Smooth muscle cell of the brain vasculature (primary cell): ENCODE measurements at places on chromosomes 4 and X.

DNA sequence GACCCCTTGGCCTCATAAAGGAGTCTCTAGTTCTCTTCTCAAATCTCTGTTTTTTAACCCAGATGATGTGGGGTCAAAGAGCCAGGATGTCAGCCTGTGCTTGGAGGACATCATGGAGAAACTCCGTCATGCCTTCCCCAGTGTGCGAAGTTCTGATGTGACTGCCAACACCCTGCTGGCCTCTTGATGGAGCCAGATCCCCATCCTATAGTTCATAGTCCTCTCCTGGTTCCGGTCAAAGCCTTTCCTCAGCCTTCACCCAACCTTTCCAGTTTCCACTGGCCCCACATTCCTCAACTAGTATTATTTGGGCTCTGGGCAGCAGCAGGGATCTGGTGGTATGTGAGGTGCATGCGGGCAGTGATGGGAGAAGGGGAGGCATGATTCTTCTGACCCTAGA is 30.7 kb downstream of the TAF7L start:
- no peak for DNase-seq

DNA sequence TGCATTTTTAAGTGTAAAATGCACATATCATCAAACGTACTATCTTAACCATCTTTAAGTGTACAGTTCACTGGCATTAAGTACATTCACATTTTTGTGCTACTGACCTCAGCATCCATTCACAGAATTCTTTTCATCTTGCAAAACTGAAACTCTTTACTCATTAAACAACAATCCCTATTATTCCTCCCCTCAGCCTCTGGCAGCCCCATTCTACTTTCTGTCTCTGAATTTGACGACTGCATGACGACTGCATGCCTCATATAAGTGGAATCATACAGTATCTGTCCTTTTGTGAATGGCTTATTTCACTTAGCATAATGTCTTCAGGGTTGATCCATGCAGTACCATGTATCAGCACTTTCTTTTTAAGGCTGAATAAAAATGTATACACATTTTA is 38.7 kb downstream of the CNKSR2 start:
- no peak for DNase-seq

- DNase-seq: no peak
Observed at GRCh38 chr4:146143888-146144287, 31.6 kb upstream of the LSM6 start.

DNA sequence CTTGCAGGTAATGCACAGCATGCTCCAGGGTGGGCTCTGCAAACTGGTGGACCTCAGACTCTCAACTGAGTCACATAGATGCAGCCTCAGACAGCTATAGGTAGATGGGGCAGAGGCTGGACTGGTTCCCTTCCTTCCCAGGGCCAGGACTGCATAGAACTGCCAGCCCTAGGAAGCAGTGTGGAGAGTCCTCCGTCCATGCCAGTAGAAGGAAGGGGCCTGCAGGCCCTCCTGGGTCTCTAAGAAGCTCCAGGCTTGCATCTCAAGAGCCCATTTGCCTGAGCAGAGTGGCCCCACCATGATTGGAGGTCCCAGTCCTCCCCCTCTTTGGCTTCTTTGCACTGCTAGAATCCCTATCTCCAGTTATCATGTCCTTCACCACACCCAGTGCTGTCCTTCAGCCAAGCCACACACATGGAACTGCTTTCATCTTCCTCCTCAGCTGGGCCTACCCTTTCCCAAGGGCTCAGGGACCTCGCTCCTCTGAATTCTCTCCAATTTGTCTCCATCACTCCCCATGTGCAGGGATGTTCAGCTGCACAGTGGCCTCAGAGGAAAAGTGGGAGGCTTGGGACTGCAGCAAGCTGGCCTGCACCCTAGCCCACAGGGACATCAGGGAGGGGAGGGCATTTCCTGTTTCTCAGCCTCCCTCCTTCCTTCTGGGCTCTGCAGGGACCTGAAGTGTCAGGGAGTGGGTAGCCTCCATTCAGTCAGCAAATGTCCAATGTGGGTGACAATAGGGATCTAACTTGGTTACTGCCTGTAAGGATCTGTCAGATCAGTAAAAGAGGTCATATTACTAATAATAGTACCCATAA is 146.0 kb downstream of the PJA1 start:
- no peak for DNase-seq

GRCh38 chr4:185796176-185796575 is 15.8 kb downstream of the SORBS2 start:
- no peak for DNase-seq

DNA sequence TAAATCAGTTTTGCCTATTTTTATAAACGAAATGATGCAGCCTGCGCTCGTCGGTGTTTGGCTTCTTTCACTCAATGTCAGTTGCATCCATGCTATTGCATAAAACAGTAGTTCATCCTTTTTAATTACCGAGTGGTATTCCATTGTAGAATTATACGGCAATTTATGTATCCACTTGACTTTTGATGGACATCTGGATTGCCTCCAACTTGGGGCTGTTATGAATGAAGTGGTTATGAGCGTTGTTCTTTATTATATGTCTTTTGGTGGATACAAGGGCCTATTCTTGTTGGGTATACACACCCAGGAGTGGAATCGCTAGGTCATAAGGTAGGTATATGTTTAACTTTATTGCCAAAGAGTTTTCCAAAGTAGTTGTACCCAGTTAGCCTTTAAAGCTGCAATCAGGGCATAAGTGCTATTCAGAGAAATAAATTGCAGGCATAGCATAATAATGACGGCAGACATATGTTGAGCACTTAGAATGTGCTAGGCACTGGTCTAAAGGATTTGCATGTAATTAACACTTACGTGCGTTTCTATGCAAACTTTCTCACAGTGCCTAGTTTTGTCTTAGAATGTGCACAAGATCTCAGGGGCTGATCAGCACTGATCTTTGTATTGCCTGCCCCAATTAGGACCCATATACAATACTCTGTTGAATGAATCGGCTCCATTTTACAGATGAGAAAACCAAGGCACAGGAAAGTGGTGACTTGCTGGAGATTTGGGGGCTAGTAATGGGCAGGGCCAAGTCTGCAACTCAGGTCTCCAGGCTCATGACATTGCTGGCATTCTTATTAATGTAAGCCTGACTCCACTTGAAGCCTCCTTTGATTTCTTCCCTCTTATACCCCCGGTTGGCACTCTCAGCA is 407.0 kb downstream of the BCOR start:
- no peak for DNase-seq

GRCh38 chrX:24566240-24566639 is 80.9 kb downstream of the PCYT1B start:
- no peak for DNase-seq

- peak; percentile 29 for DNase-seq
Observed at GRCh38 chr4:26459054-26459755, 31.1 kb downstream of the CCKAR start.

DNA sequence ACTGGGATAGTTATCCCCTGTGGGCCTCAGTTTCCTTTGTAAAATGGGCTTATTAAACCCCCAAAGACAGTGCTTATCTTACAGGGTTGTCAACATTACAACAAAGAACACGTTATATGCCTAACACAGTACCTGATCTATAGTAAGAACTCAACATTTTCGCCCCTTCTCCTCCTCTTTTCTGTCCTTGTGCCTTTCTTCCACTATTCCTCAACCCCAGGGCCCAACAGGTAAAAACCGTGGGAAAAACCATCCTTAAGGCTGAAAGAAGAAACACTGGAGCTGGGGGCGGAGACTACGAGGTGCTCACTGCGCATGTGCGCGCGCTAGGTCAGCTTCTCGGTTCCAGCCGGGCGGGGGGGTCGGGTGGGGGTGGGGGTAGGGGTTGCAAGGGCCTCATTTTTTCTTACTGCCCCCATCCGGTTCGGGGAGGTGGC is 426 bp upstream of the XIAP start:
- DNase-seq: no peak

GRCh38 chrX:12721042-12721441 is 70.2 kb upstream of the PRPS2 start:
- no peak for DNase-seq

GRCh38 chrX:63664083-63664482 is 120.9 kb downstream of the ARHGEF9 start:
- no peak for DNase-seq

DNA sequence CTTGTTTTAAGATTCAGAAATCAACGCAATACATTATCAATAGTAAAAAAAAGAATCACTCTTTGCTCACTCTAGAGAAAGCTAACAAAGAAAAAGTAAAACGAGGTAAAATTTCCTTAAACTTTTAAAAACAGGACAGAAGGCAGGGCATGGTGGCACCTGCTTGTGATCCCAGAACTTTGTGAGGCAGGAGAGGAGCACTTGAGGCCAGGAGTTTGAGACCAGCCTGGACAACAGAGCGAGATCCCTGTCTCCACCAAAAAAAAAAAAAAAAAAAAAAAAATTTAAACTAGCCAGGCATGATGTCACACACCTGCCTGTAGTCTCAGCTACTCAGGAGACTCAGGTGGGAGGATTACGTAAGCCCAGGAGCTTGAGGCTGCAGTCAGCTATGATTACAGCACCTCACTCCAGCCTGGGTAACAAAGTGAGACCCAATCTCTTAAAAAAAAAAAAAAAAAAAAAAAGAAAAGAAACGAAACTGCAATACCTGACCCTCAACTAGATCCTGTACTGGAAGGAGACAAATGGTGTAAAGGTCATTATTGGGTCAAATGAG is 3.5 kb downstream of the CCNI start:
- DNase-seq: no peak

DNA sequence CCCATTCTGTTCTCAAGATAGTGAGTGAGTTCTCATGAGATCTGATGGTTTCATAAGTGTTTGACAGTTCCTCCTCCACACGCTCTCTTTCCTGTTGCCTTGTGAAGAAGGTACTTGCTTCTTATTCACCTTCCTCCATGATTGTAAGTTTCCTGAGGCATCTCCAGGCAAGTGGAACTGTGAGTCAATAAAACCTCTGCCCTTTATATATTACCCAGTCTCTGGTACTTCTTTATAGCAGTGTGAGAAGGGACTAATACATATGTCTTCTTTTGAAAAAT is 58.4 kb downstream of the CFAP299 start:
- no peak for DNase-seq

GRCh38 chrX:2870650-2871049 is 41.9 kb downstream of the GYG2 start:
- DNase-seq: no peak

GRCh38 chr4:159884989-159885388 is 782.1 kb downstream of the RAPGEF2 start:
- DNase-seq: no peak

- DNase-seq: no peak
Observed at GRCh38 chr4:772118-772517, 53.8 kb downstream of the CPLX1 start.

DNA sequence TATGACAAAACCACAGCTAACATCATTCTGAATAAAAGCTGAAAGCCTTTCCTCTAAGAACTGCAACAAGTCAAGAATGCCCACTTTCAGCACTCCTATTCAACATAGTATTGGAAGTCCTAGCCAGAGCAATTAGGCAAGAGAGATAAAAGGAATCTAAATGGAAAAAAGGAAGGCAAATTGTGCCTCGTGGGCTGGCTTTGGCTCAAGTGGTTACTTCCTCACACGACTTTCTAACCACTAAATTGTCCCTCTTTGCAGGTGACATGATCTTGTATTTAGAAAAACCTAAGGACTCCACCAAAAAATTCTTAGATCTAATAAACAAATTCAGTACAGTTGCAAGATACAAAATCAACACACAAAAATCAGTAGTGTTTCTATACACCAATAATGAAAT is 57.2 kb downstream of the SCML2 start:
- no peak for DNase-seq

DNA sequence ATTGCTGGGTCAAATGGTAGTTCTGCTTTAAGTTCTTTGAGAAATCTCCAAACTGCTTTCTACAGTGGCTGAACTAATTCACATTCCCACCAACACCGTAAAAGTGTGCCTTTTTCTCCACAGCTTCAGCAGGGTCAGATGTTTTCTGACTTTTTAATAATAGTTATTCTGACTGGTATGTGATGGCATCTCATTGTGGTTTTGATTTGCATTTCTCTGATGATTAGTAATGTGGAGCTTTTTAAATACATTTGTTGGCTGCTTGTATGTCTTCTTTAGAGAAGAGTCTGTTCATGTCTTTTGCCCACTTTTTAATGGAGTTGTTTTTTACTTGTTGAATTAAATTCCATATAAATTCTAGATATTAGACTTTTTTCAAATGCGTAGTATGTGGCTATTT is 257.5 kb upstream of the ANKRD50 start:
- DNase-seq: no peak

DNA sequence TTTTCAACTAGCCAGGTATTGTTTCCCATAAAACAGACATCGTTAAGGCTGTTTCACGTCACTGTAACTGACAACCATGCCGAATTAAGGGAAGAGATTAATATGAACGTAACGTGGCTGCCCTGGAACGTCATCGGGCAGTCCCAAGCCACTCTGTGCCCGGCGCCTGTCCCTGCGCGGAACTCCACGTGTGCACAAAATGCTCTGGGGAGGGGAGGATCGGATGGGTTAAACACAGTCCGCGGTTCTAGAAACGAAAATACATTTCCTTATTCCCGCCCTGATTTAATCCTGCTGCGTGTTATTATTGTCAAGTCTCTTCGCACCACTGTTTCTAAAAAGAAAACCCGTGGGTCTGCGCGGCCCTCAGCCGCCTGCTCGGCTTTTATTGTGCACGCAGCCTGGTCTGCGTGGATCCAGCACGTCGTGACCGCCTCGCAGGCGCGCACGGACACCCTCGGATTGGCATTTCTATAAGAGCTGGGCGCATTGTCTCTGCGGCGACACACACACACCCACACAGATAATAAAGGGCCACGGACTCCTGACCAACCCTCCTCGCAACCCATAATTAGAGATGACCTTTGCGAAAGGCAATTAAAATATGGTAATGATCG is 69.6 kb upstream of the BCOR start:
- DNase-seq: no peak

- no peak for DNase-seq
Observed at GRCh38 chr4:45100956-45101818, 374.8 kb upstream of the GNPDA2 start.

GRCh38 chr4:111736516-111736915 is 408.7 kb upstream of the FAM241A start:
- no peak for DNase-seq

DNA sequence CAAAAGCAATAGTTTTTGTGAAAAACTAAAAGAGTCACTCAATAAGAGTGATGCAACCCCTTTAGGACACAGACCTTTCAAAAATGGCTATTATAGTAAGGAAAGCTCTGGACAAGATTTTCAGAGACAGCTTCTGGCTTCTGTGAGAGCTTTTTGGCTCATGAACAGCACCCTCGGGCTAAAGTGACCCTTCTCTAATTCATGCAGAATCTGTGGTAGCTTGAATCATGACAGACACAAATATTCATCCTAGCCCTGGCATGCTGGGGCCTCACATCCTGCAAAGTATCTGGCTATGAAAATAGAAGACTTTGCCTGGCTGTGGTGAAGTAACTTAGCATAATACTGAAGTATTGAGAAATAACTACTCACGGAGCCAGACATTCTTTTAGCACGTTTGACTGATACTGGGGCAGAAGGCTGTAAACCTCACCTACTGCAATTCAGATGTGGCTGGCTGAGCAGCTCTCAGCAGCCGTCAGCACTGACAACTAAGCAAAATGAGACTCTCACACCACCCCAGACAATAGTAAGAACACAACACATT is 327.3 kb downstream of the MAPK10 start:
- DNase-seq: no peak

- no peak for DNase-seq
Observed at GRCh38 chr4:88592600-88593448, 544 bp downstream of the HERC3 start.
